ENCODE measurements at places on chromosomes 2 and 18.

DNA sequence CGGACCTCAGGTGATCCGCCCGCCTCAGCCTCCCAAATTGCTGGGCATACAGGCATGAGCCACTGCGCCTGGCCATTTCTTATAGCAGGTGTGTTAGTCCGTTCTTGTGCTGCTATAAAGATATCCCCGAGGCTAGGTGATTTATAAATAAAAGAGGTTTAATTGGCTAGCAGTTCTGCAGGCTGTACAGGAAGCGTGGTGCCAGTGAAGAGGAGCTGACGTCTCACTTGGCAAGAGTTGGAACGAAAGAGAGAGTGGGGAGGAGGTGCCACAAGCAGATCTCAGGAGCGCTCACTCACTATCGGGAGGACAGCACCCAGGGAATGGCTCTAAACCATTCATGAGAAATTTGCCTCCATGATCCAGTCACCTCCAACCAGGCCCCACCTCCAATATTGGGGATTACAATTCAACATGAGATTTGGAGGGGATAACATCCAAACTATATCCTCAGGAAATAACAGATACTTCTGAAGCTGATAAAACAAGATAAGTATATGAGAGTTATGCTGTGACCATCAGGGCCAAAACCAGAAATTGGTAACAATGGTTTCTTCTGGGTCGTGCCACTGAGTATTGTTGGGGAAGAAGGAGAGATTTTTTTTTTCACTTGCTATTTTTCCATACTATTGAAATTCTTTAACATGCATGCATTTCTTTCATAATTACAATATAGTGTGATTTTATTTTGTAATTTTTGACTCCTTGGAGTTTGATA lies 7.4 kb upstream of the RMC1 start:
- no peak for DNase-seq

DNA sequence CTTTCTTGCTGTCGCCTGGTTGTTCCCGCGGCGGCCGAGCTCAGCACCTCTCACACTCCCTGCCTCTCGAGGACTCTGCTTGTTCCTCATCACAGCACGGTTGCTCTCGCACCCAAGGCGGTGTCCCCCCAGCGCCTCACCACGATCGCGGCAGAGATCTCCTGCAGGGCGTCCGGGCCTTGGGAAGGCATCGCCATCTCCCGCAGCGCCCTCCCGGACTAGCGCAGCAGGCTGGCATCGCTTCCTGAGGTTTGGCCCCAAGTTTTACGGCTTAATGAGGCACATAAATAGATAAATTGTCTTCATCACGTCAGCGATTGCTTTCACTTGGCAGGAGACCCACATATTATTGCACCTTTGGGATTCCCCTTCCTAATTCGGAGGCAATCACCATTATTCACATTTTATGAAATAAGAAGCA lies 125.4 kb downstream of the RGPD3 start:
- DNase-seq: no peak

- no peak for DNase-seq
Observed at GRCh38 chr18:46574000-46574742, 82.8 kb downstream of the LOXHD1 start.

GRCh38 chr2:20091305-20091991 lies 40.0 kb upstream of the LAPTM4A start:
- no peak for DNase-seq

DNA sequence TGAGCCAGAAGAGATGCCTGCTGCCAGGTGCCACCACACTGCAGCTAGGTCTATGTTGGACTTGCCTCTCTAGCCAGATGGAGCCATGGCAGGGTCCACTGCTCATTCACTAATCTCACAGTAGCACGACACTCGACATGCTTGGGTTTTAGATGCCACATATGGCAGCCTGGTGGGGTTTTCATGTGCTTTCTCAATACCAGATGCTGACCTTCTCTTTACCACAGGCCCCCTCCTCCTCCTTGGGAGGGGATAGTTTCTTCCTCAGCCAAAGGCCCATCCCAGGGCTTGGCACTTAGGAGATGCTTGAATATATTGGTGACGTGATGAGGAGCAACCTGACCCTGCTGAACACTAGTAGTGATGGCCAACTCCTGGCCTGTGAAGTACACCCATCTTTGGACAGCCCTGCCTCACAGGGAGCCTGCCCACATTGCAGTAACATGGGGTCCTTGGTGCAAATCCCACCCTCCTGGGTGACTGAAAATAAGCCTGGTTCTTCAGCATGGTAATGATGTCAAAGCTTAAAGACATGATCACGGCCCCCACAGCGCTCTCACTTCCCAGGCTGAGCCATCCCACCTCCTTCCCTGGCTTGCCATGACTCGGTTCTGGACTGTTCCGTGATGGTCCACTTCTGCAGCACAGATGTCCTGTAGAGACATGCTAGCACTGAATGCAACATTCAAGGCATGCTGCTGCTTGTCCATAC lies 227.5 kb downstream of the SH3RF3 start:
- DNase-seq: no peak

DNA sequence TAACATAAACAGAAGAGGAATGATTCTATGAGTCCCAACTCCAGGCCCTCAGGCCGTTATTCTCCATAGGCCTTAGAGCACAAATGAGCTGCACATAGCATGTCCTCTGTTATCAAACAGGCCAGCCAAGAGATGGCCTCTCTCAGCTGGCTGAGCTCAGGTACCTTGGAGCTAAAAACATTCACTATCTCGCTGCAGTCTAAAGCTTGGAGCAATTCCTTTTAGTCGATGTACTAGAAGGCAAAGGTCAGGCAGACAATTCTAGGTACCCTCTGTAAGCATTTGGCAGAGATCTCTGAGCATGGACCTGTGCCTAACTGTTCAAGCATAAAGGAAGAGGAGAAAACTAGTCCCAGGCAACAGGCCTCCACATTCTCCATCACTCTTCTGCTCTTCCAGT lies 38.0 kb upstream of the ATL2 start:
- DNase-seq: no peak

DNA sequence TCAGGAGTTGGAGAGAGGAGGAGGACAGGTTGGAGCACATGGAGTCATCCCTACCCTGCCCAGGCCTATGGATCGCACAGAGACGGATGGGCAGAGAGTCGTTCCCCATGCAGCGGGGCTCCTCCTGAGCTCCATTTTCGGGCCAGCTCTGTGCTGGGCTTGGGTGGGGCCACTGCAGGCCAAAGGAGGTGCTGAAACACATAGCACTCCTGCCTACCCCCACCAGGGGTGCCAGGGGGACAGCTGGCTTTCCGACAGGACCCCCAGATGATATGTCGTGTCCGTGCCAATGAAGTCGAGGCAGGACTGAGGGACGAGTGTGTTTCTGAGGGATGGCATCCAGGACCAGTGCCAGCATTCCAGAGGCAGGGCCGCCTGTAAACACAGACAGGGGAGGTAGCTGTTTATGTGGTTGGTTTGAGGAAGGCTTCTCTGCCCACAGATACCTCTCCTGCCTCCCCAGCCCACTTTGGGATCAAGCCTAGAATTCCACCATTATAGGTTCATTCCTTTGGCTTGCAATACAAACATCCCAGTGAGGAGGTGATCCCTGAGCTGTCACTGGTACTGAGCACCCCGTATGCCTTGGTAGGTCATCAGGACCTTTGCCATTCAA lies 116.6 kb downstream of the GLI2 start:
- no peak for DNase-seq

DNA sequence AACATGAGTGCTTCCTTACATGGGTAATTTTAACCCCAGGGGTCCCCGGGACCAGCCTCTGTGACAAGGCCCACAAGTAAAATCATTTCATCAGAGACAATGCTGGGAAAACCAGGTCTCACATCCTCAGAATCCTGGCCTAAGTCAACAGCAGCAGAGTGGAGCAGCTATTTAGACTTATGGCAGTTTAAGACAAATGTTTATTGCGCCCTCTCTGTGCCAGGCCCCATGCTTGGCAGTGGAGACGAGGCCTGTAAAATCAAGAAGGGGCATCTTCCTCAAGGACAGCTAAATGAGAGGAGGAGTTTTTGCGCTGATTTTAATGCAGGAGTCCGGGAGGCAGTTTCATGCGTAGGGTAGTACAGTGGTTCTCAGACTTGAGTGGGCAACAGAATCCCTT lies 56.0 kb upstream of the ACAA2 start:
- DNase-seq: no peak

GRCh38 chr2:221390878-221391277 lies 181.2 kb downstream of the EPHA4 start:
- no peak for DNase-seq

DNA sequence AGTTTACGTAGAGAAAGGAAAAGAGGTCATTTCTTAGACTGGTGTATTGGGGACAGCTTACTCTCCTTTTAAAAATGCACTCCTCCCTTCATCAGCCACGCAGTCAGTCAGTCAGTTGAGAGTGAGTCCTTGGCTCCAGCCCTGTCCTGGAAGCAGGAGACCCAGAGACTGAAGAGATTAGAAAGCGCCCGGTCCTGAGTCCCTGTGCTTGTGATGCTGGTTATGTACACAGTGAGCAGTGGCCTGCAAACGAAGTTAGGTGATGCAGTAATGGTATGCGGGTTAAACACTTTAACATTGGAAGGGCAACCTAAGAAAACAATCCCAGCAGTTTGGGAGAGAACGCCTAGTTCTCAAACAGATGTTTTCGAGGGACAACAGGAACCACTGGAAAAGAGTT lies 6.3 kb upstream of the ASB1 start:
- DNase-seq: no peak

- DNase-seq: no peak
Observed at GRCh38 chr18:59022167-59022945, 117.3 kb upstream of the SEC11C start.

DNA sequence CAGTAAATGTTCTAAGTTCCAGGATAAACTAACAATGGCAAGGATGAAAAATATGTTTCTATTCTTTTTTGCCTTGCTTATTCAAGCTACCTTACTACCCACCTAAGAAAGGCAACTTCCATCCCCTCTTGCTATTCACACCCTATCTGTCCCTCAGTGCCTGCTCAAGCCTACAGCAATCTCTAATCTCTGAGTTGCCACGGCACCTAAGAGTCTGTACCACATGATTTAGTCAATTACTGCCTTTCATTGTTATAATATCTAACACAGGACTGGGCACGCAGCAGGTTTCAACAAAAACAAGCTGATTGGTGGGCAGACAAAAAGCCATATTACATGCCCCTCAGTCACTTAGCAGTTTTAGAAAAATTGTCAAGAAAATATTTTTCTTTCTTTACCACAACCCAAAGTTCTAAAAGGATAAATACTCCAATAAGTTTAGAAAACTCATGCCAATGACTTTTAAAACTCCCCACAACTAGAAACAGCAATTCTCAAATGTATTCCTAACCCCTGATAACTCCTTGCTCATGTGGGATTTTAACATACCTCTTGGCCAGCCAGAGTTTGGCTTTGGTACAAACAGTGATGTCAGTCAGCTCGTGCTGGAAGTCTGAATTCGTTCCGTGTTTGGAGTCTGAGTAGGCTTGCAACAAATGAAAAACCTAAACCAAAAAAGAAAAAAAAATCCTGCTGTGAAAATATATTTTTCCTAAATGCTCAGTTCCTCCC lies 117.3 kb upstream of the ZFP36L2 start:
- no peak for DNase-seq

GRCh38 chr2:150307258-150307657 lies 180.2 kb downstream of the RND3 start:
- no peak for DNase-seq

- no peak for DNase-seq
Observed at GRCh38 chr2:174048243-174048642, 83.1 kb upstream of the SP3 start.

GRCh38 chr2:6368281-6368680 lies 497.4 kb downstream of the CMPK2 start:
- DNase-seq: no peak

GRCh38 chr18:42533009-42533575 lies 578.1 kb downstream of the PIK3C3 start:
- no peak for DNase-seq

GRCh38 chr2:239629926-239630617 lies 229.3 kb upstream of the HDAC4 start:
- no peak for DNase-seq
